ENCODE measurements at places on chromosomes 13 and 19.

DNA sequence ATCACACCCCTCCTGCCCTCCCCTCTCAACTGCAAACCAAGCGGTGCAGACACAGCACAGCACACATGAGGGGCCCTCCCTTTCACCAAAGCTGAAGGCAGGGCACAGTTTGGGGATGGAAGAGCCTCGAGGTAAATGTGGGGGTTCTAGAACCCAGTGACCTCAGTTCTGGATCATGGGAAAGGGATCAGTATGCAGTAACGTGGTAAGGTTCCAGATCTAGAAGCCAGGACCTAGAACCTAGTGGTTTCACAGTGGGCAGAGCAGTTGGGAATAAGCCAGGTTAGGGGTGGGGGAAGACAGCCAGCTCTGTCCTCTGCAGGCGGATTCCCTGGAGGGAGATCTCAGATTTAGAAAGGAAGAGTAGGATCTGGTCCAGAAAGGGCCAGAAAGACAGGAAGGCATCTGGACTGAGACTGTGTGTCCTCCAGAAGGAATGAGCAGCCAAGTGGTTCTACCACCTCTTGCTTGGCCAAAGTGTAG lies 3.1 kb downstream of the FTL start:
- DNase-seq: no peak

GRCh38 chr13:97295283-97296182 lies 73.4 kb downstream of the MBNL2 start:
- no peak for DNase-seq

GRCh38 chr13:113749967-113750366 lies 9.1 kb upstream of the TMEM255B start:
- DNase-seq: no peak

- DNase-seq: no peak
These were observed 20.8 kb downstream of the DOT1L start for GRCh38 chr19:2184422-2184975.

DNA sequence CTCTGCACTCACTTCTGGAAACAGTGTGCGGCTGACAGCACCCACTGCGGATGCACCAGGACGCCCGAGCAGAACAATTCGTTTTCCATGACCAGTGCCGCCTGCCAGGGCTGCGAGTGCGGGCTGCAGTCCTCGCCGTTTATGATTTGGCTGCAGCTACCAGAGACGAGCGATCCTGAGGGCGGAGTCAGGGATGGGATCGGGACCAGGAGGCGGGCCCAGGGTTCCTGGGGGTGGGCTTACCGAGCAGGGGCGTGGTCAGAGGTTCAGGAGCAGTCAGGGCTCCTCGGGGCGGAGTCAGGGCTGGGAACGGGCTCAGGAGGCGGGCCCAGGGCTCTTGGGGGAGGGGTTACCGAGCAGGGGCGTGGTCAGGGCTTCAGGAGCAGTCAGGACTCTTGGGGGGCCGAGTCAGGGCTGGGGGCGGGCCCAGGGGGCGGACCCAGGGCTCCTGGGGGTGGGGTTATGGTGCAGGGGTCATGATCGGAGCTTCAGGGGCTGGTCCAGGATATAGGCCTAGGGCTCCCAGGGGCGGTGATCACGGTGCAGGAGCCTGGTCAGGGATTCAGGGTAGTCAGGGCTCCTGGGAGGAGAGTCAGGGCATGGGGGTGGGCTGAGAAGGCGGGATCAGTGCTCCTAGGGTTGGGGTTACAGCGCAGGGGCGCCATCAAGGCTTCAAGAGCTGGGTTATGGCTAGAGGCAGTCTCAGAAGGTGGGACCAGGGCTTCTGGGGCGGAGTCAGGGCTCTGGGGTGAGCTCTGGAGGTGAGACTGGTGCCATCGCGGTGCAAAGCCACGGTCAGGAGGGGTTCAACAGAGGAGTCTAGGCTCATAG lies 1.7 kb downstream of the KLK4 start:
- DNase-seq: no peak

DNA sequence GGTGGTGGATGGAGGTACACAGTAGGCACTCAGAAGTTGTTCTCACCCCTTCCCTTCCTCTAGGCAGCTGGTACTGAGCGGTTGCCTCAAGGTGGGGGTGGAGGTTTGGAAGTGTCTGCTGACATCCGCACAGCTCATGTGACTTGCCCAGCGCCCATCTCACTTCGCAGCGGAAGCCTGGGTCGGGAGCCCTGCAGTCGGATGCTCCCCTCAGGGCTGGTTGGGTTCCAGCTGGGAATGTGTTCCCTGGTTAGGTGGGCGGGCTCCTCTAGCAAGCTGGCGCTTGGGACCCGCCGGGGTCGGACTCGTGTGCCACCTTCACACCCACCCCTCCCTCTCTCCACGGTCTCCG lies 10.2 kb downstream of the PPP1R37 start:
- DNase-seq: no peak

GRCh38 chr19:29714953-29715700 lies at the start of gene C19orf12:
Gene C19orf12 (minus strand): TSS chr19:29715261. CDS start chr19:29708413, 6,848 bp downstream.
- peak; percentile 39 for DNase-seq

DNA sequence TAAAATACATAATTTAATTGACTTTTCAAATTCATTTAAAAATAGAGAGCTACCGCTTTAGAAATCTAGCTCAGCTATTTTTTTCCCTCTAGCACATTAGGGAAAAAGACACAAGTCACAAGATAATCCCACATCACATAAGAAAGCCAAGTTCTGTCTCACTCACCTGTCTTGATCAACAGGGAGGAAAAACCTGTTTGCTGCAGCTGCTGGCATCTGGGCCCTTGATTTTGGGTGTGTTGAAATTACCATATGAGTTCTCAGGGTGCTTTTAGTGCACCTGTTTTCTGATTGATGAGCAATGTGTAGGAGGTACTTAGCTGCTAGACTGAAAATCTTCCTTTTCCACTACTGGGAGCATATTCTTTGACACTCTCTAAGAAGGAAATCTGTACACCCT lies 53.8 kb downstream of the ZDHHC20 start:
- no peak for DNase-seq
